Pulmonary artery endothelial cell (primary cell): ENCODE measurements at places on chromosomes 7 and 10. TPM values are rescaled to one million over a fixed set of nuclear protein-coding genes. Genes with fewer than 3 reads are reported as not detected.

Gene MSS51
- total RNA-seq, result 0.59 and 0.78 TPM in 2 replicates

Gene TUBAL3
- total RNA-seq, result 0.11 and 0.73 TPM in 2 replicates

Gene ITPRIP
- 16.6 and 22.8 TPM in 2 replicates for total RNA-seq

Gene C10orf71
- not detected in 2 replicates for total RNA-seq

Gene ASZ1
- total RNA-seq, result not detected in 2 replicates

DNA sequence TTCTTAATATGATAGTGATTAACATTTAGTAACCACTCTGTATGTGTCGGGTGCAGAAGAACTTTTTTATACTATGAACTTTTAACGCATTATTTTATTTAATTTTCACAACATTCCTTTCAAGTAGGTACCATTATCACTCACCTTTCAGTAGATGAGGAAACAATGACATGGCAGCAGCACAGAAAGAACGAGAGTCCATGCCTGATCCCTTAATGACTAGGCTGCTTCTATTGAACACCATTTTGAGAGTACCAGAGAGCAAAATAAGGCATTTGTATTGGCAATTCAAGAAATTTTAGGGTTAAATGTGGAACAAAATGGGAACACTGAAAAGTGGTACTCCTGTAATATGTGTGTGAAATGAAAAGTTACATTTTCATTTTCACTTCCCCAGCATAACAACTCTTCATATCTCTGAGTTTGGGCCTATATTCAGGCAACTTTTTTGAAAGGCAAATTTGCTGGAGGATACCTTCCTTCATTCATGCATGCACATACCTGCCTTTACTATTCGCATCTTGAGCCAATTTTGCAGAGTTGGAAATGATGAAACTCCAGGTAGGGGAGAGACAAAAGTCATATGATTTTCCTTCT, 12.8 kb downstream of the LRRN3 start:
- no peak for DNase-seq

- no peak for DNase-seq
Observed at GRCh38 chr10:44571701-44572100, 186.8 kb upstream of the CXCL12 start.

DNA sequence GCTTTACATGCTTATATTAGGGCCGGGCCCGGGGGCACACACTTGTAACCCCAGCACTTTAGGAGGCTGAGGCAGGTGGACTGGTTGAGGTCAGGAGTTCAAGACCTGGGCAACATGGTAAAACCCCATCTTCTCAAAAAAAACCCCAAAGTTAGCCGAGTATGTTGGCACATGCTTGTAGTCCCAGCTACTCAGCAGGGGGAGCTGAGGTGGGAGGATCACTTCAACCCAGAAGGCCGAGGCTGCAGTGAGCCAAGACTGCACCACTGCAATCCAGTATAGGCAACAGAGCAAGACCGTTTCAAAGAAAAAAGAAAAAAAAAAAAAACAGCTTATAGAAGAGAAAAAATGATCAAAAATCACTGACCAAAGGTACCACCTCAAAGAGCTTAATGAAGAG, 63.1 kb downstream of the AMZ1 start:
- DNase-seq, result no peak

- no peak for DNase-seq
Observed at GRCh38 chr7:88628363-88629085, 131.0 kb upstream of the ZNF804B start.

DNA sequence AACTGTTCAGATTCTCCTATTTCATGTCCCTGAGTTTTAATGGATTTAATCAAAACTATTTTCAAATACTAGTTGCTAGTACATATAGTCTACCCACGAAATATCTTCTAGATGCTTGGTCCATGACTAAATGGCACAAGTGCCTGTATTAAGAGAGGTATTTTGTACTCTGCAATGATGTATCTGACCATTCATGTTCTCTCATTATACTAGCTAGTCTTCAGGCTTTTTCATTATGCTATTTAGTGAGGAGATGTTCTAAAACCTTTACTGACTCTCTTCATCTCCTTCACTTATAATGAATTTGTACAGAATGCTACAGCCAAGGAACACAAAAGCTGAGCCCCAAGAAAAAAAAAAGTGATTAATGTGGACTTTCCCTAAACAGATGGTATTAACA, 222.5 kb downstream of the AHR start:
- no peak for DNase-seq

- no peak for DNase-seq
Observed at GRCh38 chr10:132460691-132461090, 63.7 kb downstream of the PWWP2B start.

DNA sequence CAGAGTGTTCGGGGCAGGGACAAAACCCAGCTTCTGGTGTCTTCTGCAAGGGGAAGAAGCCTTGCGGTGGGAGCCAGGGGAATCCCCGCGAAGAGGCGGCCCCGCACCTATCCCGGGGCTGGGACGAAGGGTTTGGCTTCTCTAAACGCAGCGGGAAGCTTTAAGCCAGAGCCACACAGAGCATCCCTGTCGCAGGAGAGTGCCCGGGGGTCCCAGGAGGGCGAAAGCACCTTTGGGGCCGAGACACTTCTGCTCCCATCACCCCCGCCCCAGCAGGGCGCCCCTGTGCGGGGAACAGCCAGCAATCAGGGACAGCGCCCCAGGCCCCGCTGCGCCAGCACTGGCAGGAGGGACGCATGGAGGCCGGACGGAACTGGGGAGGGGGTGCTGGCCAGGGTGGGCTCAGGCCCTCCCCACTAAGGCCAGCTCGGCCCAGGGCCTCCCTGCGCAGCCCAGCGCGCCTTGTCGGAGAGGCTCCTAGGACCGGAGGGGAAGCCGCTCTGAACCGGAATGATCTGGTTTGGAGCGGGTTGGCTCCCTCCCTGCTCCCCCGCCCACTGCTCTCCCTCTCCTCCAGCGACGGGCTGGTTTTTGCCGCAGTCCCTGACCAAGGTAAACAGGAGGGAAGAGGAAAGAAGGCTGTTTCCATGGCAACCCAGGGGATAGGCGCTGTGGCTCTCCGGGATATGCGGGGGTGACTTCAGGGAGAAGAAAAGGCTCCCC, 63.9 kb downstream of the TMEM209 start:
- DNase-seq, result no peak

DNA sequence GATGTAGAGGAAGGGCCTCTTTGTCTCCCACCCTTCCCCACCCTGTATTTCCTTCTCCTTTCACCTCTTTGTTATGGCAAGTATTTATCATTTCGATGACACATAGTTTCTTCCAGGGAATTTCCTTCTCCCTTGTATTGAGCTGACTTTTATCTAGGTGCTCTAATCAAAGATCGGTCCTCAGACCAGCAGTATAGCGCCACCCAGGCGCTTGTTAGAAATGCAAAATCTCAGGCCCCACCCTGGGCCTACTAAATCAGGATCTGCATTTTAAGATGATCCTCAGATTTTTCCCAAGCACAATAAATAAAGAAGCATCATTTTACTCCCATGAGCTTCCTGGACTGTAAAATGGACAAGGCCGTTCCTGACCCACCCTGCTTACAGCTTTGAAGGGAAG, 12.0 kb upstream of the GOT1 start:
- no peak for DNase-seq

GRCh38 chr7:3033581-3033980, 10.1 kb downstream of the CARD11 start:
- no peak for DNase-seq

DNA sequence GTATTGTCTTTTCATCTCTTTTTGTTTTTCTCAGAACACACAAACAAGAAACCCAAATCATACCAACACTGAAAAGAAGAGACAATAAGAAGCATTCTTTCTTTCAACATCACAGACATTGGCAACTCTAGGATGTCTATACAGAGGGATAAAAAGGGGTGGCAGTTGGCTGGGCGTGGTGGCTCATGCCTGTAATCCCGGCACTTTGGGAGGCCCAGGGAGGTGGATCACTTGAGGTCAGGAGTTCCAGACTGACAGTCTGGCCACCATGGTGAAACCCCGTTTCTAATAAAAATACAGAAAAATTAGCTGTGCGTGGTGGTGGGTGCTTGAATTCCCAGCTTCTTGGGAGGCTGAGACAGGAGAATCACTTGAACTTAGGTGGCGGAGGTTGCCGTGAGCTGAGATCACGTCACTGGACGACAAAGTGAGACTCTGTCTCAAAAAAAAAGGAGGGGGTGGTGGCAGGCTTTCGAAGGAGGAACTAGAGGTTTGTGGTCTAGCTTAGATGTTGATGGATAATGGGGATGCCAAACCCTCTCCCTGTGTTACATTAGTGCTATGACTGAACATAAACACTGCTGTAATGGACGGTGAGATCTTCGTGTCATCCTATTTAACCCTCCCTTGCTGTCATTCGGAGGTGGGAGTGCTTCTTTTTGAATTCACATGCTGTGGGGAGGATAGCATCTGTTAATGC, 9.4 kb downstream of the CNNM2 start:
- DNase-seq, result no peak

DNA sequence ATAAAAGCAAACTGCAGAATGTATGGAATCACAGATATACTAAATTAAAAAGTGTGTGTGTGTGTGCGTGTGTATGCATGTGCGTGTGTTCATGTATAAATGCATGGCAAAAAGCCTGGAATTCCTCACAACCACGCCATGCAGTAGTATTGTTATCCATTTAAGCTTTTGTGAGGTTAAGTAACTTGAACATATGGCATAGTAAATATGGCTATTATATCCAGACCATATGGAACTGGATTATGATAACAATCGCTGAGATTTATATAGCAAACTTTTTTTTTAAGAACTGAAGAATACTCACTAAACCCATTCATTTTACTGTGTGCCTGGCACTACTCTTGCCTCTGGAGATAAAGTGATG, 22.3 kb upstream of the NANOS1 start:
- DNase-seq, result no peak

- no peak for DNase-seq
Observed at GRCh38 chr7:44917465-44917864, 32.1 kb upstream of the PURB start.

GRCh38 chr7:111383133-111383532, 179.2 kb downstream of the IMMP2L start:
- DNase-seq, result no peak

DNA sequence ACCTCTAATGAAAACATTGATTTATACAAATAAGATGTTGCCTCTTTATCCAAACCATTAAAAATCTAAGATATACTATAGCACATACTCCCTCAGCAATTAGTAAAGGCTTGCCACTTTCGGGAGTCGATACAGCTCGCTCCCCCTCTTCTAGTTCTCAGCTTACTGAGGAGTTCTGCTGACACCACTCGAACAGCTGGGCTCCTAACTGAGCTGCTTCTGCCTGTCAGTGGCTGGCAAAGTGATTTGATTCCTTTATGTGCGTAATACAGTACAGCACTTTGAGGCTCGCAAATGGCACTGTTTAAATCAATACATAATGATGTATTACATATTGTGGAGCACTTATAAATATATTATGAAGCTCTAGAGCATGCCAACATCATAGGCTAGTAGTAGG, 241.8 kb downstream of the CREB5 start:
- no peak for DNase-seq

DNA sequence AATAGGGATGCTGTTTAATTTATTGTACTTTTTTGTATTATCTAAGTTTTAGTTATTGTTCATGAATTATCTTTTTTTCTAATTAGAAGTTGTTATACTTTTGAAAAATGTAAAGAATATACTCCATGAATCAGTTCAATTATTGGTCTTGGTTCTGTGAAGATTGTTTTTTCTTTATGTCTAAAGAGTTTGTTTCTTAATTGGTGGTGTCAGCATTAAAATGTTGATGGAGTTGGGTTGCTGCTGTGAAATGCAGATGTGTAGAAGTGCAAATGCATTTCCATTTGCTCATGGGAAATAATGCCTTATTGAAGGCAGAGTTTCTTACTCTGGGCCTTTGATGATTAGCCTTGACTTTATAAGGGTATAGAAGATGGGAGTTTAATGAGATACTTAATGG, 11.9 kb downstream of the NRG3 start:
- no peak for DNase-seq

DNA sequence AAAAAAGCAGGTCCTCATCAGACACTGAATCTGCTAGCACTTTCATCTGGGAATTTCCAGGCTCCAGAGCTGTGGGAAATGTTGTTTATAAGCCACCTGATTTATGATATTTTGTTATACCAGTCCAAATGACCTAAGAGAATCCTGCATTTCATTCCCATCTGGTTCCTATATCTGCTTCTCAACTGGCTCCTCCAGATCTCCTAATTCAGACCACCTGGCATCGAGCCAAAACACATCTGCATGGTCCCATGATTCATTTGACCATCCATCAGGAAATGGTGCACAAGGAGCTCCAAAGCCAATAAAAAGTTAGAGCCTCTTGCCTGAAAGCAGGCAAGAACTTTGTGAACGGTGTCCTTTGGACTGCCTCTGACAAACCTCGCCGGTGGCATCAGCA, 108.9 kb downstream of the IPMK start:
- DNase-seq, result no peak

DNA sequence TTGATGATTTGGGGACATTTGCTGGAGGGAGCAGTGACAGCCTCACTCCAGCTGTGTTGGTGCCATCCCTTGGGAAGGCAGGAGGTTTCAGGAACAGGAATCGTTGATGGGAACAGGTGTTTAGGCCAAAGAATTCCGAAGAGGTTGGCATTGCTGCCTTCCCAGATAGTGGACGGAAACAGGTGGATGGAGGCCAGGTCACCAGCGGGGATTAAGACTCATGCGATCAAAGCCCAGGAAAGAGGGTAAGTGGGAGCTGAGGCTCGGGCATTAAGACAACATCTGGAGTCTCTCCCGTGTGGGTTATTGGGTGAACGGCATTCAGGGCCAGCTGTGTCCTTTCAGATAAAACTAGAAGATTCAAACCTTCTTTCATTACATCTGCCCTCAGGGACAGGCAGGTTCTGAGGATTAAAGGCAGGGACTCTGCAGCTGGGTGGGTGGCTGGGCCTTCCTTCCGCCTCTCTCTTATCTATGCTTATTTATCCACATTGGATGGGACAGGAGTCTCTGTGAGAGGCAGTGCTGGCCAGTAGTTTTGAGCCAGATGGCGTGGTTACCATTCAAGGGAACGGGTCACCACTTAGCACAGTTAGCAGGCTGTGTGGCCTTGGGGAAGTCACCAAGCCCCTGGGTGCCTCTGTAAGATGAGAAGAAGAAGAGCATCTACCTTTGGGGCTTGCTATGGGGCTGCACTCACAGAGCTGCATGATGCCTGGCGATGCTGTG, 67.6 kb downstream of the INSIG1 start:
- DNase-seq, result no peak

GRCh38 chr7:150476285-150476684, 25.9 kb downstream of the GIMAP8 start:
- DNase-seq, result no peak

GRCh38 chr10:73909540-73910115, 1.3 kb upstream of the PLAU start:
- no peak for DNase-seq

DNA sequence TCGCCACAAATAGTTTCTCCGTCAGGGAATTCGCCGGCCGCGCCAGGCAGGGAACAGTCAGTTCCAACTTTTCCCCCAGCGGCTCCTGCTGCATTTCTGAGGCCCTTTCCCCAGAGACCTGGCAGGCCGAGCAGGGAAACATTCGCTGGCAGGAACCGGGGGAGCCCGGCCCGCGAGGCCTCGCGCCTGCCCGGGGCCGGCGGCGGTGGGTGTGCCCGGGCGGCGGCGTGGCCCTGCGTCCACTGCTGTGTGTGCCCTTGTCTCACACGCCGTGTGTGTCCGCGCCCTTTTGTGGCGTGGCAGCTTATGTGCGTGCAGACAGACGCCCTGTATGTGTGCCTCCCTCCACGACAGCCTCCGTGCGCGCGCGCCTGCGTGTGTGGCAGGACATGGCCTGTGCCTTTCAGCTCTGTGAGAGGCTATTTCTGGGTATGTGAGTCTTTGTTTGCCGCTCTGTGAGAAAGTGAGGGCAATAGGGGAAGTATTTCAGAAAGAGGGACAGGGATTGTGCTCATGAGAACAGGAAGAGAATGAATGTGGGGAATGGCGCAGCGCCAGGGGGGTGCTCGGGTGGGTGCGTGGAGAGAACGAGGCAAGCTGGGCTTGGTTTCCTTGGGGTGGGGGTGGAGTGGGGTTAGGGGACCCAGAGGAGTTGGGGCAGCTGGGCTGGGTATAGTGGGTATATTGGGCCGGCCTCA, 689 bp upstream of the SMARCD3 start:
- DNase-seq, result no peak
